GDM1 (cell line): ENCODE measurements at places on chromosomes 1 and 21.
A peak's percentile ranks its signal among the peaks of the same experiment; 100 is the strongest.

DNA sequence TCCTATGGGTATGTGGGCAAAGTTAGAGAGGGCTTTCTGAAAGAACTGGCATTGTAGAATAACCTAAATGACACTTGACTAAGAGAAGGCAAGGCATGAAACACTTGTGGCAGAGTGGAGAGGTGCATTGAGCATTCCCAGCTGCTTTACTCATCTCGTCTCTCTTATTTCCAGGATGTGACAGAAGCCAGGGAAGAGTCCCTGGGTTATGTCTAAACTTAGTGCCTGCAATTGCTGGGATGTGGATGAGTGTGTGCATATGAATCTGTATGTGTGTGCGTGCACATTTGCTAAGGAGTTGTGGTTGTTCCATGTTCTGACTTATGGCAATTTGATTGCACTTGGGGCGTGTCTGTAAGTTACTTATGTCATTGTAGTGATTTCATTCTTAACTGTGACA, 1326.5 kb upstream of the B3GALT2 start:
- no peak for DNase-seq

DNA sequence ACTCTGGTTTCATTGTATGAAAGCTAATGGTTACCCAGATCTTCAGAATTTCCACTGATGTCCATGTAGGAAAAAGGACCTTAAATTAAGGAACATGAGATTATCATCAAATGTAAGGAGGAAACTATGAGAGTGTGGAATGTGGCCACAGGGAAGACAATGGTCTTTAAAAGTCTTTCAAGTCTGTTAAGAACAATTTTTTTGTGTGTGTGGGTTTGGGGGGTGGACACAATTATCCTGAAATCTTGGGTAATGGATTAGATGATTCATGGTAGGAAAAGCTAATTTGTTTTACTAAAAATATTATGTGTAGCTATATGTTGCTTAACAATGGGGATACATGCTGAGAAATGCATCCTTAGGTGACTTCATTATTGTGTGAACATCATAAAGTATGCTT, 72.9 kb downstream of the PLA2G4A start:
- DNase-seq, result no peak

DNA sequence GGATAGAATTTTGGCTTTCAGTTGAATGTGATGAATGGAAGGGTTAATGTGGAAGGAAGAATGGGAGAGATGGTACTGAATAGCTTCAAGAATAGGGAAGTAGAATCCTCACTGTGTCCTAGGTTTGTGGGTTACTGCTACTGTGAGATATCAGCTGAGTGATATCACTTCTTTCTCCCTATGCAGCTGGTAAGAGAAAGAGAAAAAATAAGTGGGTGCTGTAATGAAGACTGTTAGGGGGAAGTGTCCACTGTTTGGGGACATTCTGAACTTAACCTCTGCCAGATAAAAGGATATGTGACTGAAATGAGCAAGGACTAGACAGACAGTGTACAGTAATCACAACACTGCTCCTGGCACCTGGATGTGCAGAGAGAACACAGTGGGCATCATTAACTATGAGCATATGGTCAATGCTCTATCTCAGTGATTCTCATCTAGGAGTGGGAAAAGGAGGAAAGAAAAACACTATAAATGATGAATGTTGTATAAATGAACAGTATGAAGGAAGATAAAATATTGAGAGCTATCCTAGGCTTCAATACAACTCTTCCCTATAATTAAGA, 25.6 kb upstream of the MOB3C start:
- DNase-seq, result no peak

DNA sequence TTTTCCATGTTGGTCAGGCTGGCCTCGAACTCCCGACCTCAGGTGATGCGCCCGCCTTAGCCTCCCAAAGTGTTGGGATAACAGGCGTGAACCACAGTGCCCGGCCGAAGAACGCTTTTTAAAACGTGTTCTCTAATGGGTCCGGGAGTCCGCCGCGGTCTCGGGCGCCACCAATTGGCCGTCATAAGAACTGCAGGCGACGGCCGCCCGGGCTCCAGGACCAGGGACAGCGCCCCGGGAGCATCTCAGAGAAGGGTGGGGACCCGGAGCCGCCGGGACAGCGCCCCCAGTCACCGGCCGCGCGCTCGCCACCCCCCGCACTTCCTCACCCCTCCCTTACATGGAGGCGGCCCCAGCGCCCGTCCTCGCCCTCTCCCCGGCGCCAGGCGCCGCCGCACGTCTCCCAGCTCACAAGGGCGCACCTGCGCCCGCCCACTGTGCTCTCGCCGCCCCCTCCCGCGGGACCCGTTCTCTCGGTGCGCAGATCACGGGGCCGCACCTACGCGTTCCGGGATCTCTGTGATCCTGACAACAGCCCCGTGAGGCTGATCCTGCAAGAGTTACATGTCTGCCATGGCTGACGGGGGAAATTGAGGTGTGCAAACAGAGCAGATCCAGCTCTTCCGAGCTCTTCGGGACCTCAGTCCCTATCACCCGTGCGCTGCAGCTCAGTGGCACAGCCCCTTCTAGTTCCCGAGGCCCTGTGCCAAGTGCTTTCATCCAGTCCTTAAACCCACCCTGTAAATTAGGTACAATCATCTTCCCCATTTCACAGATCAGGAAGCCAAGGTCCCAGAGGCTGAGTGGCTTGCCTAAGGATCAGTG, 9.8 kb downstream of the RAP1GAP start:
- DNase-seq, result peak; percentile 53

GRCh38 chr1:21365036-21365435, 74.8 kb upstream of the ECE1 start:
- DNase-seq, result no peak

DNA sequence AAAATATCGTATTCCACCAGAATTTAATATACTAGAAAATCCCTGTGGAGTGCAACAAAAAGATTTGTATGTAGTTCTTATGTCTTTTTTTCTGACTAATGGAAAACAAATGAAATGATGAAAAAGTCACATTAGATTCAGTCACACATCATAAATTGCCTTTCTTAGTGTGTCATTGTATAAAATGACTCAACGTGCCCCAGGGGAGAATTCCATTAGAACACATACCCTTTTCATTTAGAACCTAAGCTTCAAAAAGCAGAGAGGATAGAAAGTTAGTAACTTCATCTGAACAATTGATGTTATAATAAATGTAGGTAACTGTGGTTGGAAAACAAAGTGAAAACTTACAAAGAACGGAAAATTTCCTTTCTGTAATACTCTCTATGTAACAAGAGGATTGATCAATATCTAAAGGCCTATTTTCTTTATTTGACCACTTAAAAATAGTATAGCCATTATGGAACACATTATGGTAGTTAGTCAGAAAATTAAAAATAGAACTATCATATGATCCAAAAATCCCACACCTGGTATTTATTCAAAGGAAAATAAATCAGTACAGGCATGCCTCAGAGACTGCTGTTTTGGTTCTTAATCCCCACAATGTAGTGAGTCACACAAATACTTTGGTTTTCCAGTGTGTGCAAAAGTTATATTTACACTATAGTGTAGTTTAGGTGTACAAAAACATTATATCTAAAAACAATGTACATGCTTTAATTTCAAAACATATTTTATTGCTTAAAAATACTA, 1016.1 kb downstream of the KCNT2 start:
- DNase-seq, result no peak

GRCh38 chr1:161225178-161225533, 704 bp upstream of the TOMM40L start:
- no peak for DNase-seq

DNA sequence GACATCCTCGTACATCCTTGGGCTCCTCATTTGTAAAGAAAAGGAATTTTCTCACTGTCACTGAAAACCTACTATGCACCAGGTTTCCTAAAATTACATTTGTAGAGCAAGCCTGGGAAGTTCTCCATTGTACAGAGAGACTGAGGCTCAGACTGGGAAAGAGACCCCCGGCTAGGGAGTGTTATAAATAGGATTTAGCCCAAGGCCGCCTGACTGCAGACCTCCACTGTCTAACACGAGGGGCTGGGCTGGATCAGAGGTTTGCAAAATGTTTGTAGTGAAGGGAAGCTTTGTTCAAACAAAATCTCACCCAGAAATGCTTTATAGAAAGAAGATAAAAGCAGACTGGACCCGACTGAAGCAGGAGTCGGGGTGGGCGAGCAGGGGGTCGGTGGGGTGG, 131.3 kb downstream of the ACTL8 start:
- no peak for DNase-seq

DNA sequence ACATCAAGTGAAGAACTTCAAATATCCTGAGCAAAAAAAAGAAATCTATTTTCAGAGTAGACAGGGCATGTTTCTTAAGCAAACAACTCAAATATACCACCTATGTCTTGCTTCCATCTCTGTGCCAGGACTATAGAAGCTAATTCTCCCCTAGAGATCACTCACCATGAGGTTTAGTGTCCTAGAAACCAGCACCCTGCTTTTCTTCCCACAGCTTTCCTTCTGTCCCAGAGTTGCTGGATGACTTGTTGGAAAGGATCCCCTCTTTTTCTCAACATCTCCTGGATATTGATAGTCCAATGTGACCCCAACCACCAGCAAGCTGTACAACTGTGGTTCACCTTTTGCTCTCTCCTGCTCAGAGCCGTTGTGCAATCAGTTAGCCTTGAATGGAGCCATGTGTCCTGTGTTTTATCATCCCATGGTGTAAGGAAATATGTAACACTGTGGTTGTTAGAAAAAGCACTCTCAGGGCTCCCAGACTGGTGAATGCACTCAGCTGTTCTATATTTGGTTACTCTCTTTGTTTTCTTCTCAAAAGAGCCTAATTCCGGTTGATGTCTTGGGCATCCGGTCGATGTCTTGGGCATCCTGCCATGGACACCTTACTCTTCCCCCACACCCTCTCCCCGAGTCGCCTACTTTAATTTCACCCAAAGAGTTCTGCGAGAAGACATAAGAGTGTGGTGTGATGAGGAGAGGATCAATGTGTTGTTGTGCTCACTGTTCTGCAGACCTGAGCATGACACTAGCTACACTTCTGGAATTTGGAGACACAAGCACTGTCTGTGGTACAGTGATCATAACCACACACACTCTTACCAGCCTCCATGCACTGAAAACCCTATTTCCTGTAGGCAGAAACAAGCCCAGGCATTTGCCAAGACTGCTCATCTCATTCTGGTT, 1.7 kb downstream of the TNFSF4 start:
- DNase-seq, result peak; percentile 87

- DNase-seq, result no peak
Measured at GRCh38 chr1:8821084-8821483, 3.6 kb upstream of the RERE start.

DNA sequence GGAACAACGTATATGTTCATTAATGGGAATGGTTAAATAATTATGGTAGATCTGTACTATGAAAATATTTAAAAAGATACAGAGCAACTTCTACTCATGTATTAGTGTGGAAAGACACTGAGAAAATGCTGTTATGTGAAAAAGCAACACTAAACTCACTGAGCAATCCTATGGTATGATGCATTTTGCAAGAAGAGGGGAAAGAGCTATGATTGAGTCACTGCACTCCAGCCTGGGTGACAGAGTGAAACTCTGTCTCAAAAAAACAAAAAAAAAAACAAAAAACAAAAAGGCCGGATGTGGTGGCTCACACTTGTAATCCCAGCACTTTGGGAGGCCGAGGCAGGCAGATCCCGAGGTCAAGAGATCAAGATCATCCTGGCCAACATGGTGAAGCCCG, 44.4 kb downstream of the ATP5PO start:
- no peak for DNase-seq

DNA sequence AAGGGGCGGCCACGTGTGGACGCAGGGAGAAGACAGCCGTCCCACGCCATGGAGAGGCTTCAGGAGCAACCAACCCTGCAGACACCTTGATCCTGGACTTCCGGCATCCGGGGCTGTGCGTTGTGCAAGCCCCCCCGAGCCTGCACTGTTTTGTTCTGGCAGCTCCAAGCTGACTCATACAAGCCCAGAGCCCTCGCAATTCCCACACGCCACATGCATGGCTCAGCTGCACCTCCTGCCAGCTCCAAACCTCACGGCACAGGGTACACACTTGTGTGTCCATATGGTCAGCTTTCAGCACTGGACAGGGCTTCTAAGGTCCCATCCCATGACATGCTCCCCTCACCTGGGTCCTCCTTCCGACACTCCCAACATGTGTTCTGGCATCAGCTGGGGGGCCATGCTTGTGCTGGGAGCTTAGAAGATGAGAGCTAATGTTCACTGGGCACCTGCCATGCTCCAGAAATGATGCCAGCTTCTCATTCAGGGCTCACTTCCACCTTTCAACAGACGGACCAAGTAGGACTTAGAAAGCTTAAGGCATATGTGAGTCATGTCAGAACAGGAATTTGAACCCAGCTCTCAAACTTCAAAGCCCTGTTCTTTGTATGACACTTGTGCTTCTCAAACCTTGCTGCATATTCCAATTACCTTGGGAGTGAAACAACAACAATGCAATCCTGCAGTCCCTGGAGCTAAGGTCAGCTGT, 137.3 kb downstream of the PGBD5 start:
- no peak for DNase-seq

GRCh38 chr1:23514111-23514679, 16.8 kb downstream of the E2F2 start:
- no peak for DNase-seq

GRCh38 chr1:11486231-11487009, 7.5 kb downstream of the DISP3 start:
- no peak for DNase-seq

DNA sequence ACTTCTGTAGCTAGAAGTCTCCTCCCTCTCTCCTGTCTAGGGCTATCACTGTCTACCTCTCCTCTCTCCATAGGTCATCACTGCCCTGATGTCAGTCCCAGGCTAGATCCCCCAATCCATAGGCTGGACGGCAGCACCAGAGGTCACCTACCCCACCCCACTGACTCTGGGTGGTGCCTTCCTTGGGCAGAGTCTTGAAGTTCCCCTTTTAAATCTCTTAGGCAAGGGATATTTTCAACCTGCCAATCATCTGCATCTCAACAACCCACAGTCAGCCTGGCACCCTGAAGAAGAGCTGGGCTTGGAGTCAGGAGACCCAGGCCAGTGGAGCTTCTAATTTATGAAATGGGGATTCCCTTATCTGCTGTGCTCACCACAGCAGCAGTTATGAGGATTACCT, 13.2 kb downstream of the MYBPH start:
- DNase-seq, result no peak

DNA sequence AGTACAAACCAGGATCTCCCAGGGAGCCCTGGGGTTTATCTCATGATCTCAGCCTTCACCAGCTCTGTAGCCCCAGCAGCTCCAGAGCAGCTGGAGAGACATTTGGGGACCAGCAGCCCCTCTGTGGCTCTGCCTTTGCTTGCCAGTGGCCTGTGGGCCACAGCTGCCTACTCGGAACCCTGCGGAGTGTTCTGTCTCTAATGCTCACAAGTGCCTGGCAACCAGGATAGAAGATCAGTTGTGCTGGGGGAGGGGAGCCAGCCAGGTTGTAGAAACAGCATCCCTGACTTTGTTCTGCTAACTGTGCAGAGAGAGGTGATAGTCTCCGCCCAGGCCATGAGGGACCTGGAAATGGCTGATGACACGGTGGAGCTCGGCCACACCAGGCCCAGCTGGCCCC, 50.9 kb upstream of the KCNJ15 start:
- DNase-seq, result no peak

DNA sequence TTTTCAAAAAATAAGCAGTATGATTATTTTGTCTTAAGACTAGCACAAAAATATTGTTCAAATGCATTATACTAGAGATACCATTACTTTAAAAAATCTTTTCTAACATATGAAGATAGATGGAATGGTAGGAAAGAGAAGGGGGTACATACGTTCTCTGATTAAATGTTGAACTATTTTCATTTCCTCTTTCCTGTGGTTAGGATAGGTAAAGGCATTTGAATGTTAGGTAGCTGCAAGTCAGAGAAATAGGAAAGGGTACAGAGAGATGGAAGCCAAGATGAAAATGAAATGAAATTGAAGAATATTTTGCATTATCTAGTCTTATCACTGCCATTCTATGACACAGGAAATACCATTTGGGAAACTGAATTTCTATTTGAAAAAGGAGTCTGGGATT, 28.3 kb downstream of the TLCD4 start:
- DNase-seq, result no peak

- DNase-seq, result no peak
Measured at GRCh38 chr1:1185101-1185765, 11.6 kb downstream of the TTLL10 start.
